ENCODE measurements at places on chromosomes 12 and 14.

DNA sequence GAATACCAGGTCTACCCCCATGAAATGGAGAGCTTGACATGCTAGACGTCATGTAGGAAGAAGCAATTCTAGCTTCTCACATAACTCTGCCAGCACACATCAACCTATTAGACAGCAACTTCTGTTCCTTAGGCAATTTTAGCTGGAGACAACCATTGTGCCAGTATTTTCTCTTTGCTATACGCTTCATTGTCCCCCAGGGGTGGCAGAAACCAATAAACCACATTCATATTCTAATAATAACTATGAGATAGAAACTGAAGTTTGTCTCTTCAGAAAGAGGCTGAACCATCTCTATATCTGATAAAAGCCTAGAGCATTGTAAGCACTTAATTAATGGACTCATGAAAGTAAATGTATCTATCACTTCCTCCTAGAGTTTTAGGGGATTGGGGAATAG is 278.6 kb downstream of the FOXG1 start:
- no peak for DNase-seq

DNA sequence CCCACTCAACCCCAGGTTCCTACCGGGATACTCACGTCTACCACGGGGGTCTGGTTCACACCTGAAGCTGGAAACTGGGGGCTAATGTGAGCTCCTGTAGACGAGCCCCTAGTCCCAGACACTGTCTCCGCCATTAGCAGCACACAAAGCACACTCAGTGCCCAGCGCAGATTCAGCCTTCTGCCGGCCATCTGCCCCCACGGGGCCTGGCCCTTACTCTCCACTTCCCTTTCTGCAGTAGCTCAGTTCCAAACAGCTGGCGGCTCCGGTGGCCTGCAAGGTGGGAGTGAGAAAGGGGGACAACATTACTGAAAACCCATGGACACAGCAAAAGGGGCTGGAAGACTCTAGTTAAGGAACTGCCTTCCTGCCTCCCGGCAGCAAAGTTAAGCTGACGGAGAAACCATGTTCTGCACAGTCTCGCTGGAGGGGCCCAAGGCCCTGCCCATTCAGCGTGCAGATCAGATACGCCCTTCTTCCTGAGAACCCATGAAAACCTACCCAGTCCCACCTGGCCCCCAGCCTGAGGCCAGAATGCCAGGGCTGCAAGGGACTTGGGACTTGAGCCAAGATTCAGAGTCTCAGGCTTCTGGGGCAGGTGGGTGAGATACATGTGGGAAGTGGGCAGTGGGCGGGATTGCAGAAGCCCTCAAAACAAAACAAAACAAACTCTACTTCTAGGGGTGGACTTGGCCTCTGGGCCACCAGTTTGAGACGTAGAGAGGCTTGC is 2.1 kb downstream of the SLC8B1 start:
- no peak for DNase-seq

- no peak for DNase-seq
These were observed 25.4 kb upstream of the BCL7A start for GRCh38 chr12:121996050-121996944.

GRCh38 chr12:19434538-19434937 is 4.8 kb upstream of the AEBP2 start:
- DNase-seq: no peak

DNA sequence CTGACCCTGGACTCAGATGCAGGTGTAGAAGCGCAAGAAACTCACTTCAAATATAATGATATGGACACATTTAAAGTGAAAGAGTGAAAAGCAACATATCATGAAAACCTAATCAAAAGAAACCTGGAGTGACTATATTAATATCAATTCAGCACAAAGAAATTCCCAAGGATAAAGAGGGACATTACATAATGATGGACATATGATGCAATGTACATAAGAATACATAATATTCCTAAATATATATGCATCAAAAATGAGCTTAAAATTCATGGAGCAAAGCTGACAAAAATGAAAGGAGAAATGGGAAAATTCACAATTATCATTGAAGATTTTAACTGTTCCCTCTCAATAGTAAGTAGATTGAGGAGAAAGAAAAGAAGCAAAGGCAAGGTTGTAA is 24.6 kb downstream of the PTPRR start:
- DNase-seq: no peak

GRCh38 chr12:24795699-24796347 is 153.1 kb downstream of the BCAT1 start:
- no peak for DNase-seq

GRCh38 chr12:69388371-69388770 is 28.8 kb downstream of the YEATS4 start:
- no peak for DNase-seq

DNA sequence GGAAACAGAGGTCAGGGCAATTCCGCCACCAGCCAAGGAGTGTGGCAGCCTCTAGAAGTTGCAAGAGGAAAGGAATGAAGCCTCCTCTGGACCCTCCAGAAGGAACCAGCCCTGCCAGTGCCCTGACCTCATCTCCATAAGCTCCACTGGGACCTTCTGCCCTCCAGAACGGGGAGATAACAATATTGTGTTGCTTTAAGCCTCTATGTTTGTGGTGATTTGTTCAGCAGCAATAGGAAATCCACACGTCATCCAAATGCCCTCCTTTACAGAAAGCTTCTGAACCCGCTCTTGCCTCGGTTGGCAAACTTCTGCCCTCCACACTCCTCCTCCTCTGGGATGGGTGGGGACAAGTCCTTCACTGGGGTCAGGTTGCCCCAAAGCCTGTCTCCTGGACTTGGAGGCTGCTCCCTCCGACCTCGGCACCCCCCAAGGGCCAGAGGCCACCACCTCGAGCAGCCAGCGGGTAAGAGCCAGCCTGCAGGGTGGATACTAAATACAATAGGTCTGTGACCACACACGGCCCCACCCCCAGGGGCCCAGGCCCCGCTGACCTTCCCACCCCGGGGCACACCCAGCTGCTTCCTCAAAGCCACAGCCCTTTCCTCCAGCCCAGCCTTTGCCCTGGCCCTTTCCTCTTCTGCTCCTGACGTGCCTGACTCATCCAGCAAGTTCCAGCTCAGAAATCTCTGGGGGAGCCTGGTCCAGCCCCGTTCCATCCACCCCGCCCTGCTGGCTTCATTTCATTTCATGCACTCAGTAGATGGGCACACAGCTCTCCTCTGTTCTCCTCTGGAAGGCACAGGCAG is 58.7 kb upstream of the NCOR2 start:
- DNase-seq: peak; percentile 59

- DNase-seq: no peak
These were observed 874.4 kb upstream of the USP15 start for GRCh38 chr12:61385771-61386170.

- no peak for DNase-seq
These were observed 437.4 kb downstream of the RMST start for GRCh38 chr12:97899956-97900355.

DNA sequence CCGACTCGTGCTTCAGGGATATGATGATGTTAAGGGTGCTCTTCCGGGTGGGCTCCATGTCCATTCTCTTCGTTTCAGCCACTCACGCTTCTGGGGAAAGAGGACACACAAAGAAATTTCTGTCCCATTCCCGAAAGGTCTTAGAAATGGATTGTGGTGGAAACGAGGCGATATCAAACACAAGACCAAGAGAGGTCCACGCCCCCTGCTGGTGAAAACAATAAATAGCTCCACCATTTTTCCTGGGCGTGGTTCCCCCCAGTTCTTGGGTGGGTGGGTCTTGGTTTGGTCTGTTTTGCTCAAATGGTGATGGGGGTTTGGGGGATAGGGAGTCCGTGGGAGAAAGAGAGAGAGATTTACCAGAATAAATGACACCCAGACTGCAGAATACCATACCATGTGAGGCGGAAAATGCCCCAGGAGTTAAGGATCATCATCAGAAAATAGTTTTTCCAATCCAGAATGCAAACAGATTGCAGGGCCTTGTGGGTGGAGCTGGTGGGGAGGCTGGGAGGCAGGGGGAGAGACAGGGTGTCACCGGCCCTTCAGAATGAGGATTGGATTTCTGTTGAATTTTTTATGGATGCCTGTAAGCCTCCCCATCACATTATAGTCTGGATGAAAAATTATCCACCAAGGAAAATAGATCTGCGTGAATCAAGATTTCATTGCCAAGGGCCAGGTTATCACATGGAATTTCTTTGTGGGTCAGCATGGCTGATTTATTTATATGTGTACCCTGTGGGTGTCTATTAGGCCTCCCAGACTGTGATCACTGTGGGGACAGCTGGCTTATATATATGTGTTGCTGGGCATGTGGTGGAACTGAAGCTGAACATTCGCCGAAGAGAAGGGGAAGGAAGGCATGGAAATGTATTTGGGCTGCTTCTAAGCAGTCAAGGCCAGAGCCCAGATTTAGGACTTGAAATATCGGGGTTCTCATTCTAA is 55.8 kb downstream of the SRRM4 start:
- no peak for DNase-seq
